ENCODE measurements at places on chromosomes 16 and 17. TPM values are rescaled to one million over a fixed set of nuclear protein-coding genes. Genes with fewer than 3 reads are reported as not detected.

Gene CACNG4
- total RNA-seq: not detected

Gene SLC22A31
- total RNA-seq: not detected

Gene KLHL10
- 2.2 TPM for total RNA-seq

DNA sequence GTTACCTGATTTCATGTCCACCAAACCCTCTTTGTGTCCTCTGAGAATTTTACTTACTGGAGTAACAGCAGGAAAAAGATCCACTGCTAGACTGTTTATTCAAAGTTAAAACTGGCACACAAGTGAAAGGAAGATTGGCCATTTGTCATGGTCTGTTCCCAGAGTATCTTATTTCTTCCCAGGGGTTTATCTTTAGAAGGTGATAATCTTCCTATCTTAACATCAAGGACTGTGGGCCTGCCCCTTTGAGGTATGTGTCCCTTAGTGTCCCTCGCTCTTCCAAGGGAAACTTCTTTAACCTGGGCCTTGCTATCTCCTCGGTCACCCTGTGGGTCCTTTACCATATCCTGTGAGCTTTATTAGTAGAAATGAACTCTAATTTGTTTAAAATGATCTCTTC is 49.7 kb downstream of the ARHGAP44 start:
- ATAC-seq: no peak

All from gastroesophageal sphincter (tissue), 4 donors.